Occipital lobe (tissue), 3 donors: ENCODE measurements at places on chromosomes 12 and 14. TPM values are rescaled to one million over a fixed set of nuclear protein-coding genes. Genes with fewer than 3 reads are reported as not detected.

The FOXG1 gene
- 75.5 TPM for total RNA-seq

- no peak for DNase-seq
These were observed 29.4 kb upstream of the RNU6-8 start for GRCh38 chr14:32232481-32232880.

GRCh38 chr12:107369006-107369405 is 275.7 kb upstream of the CRY1 start:
- DNase-seq, result no peak

- no peak for DNase-seq
These were observed 215.2 kb downstream of the RASSF9 start for GRCh38 chr12:85621041-85621440.
